ENCODE measurements at places on chromosomes 11 and 22.

DNA sequence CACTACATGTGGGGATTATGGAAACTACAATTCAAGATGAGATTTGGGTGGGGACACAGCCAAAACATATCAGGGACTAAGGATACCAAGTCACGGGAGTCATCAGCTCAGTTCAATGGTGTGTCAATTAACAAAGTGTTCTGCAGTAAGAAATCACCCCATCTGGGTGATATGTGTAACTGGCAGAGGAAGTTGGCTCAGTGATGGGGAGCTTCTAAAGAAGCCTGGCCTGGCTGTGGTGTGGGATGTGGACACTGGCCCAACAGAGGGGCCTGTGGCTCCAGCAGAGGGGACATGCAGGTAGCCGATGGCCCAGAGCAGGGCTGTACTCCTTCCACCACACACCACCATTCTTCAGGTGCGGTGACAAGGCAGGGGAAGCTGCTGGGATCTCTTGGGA, 31.6 kb downstream of the RPS6KA4 start:
- H3K4me3 ChIP-seq: no peak overlapping the region
- no peak overlapping the region for H3K27ac ChIP-seq
- no peak for DNase-seq
- peaks cover 2% of the 10 kb centered on the region for H3K27me3 ChIP-seq
- peaks cover 2% of the 10 kb centered on the region for H3K4me1 ChIP-seq
- no peaks in the 10 kb centered on the region for H3K36me3 ChIP-seq

GRCh38 chr22:29266564-29267461, 968 bp downstream of the RHBDD3 start:
- H3K27ac ChIP-seq: peak overlapping the region; percentile 100
- peaks cover 6% of the 10 kb centered on the region for H3K4me1 ChIP-seq
- no peaks in the 10 kb centered on the region for H3K27me3 ChIP-seq
- H3K4me3 ChIP-seq: peak overlapping the region; percentile 94
- no peak for DNase-seq

GRCh38 chr22:39371732-39372131, 21.9 kb downstream of the SYNGR1 start:
- H3K27ac ChIP-seq: no peak overlapping the region
- no peaks in the 10 kb centered on the region for H3K4me1 ChIP-seq
- no peaks in the 10 kb centered on the region for H3K36me3 ChIP-seq
- no peak for DNase-seq

- peaks cover 30% of the 10 kb centered on the region for H3K27me3 ChIP-seq
- no peak overlapping the region for H3K4me3 ChIP-seq
- no peak overlapping the region for H3K27ac ChIP-seq
Measured at GRCh38 chr11:44326615-44327475, 16.9 kb upstream of the ALX4 start.

DNA sequence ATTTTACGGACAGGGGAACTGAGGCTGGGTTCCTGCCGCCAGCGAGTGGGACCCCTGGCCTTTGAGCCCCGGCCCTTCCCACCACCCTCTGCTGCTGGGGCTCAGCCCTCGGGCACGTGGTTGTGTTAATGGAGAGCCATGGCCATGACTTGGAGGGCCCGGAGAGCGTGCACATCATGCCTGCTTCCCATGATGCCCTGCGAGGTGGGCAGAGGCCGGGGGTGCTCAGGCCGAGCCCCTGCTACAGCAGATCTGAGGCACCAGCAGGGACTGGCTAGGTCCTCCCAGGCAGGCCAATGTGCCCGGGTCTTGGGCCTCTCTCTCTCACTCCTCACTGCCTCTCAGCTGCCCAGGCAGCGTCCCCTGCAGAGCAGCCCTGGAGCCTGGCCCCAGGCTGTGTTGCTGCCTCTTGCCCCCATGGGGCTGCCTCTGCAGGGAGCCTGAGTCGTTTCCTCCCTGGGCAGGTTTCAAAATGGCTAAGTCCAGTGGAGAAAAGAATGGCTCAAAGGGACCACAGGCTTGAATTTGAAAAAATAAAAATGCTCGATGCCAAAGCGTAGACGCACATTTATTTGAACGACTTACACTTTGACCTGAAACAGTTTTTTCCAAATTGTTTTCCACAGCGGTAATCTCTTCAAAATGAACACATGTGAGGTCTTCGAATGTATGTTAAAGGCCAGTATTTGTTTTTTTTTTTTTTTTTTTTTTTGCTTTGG, 72.6 kb upstream of the CLDN5 start:
- H3K36me3 ChIP-seq: no peaks in the 10 kb centered on the region

GRCh38 chr22:49966774-49967705, 6.5 kb downstream of the PIM3 start:
- no peaks in the 10 kb centered on the region for H3K4me1 ChIP-seq
- no peak overlapping the region for H3K4me3 ChIP-seq
- DNase-seq: peak; percentile 52
- no peak overlapping the region for H3K27ac ChIP-seq
- H3K27me3 ChIP-seq: peaks cover 5% of the 10 kb centered on the region

GRCh38 chr11:870127-870413, 27.4 kb downstream of the TSPAN4 start:
- no peaks in the 10 kb centered on the region for H3K27me3 ChIP-seq
- H3K27ac ChIP-seq: no peak overlapping the region
- no peak overlapping the region for H3K4me3 ChIP-seq
- H3K4me1 ChIP-seq: peaks cover 11% of the 10 kb centered on the region

DNA sequence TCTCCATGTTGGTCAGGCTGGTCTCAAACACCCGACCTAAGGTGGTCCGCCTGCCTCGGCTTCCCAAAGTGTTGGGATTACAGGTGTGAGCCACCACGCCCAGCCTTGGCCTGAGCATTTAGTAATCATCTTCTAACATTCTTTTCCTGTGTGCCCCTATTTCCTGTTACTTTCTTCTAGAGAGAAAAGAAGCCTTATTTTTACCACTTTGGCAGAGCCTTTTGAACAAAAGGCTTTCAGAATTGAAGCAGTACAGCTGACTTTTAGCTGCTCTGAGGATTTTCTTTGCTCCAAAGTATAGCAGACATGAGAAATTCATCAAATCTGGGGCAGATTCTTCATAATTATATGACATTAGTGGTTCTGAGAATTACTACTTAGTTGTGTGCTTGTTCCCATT, 13.4 kb downstream of the MORC2 start:
- H3K4me1 ChIP-seq: no peaks in the 10 kb centered on the region
- H3K36me3 ChIP-seq: peaks cover 6% of the 10 kb centered on the region
- H3K27me3 ChIP-seq: no peaks in the 10 kb centered on the region
- no peak for DNase-seq
- no peak overlapping the region for H3K27ac ChIP-seq

- peak; percentile 46 for DNase-seq
- no peaks in the 10 kb centered on the region for H3K4me1 ChIP-seq
- no peaks in the 10 kb centered on the region for H3K36me3 ChIP-seq
- no peak overlapping the region for H3K4me3 ChIP-seq
Measured at GRCh38 chr11:8038393-8038792, 42.6 kb upstream of the TUB start.

- H3K27me3 ChIP-seq: no peaks in the 10 kb centered on the region
- H3K4me3 ChIP-seq: peak overlapping the region; percentile 84
- peak; percentile 72 for DNase-seq
- H3K27ac ChIP-seq: peak overlapping the region; percentile 68
- no peaks in the 10 kb centered on the region for H3K36me3 ChIP-seq
- peaks cover 4% of the 10 kb centered on the region for H3K4me1 ChIP-seq
Measured at GRCh38 chr22:23856721-23857605, 712 bp upstream of the SLC2A11 start.

DNA sequence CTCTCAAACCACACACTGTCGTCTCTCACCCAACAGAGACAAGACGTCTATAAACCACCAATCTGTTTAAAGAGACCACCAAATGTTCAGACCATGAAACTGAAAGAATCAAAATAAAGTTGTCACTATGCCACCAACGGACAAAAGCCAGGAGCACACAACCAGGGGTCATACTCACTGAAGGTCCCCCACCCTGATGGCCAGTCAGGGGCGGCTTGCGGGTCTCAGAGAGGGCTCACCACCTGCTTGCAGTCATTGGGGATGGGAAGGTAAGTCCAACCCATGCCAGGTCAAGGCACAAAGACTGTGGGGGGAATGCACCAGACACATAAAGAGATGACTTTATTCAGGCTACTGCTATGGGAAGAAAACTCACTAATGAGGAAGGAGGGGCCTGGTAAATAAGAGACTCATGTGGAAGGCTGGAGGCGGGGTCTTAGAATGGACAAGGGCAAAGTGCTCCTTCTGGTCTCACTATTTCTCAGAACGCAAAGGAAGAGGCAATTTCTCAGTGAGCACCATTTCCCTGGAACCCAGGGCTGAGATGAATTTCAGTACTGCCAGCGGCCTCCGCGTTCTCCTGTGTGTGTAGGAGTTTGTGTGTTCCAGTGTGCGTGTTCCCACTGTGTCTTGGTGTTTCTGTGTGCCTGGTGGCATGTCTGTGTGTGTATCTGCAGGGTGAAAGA, 17.3 kb downstream of the SCARF2 start:
- DNase-seq: no peak
- no peak overlapping the region for H3K27ac ChIP-seq
- H3K4me1 ChIP-seq: no peaks in the 10 kb centered on the region
- no peak overlapping the region for H3K4me3 ChIP-seq
- H3K36me3 ChIP-seq: no peaks in the 10 kb centered on the region

GRCh38 chr11:75873417-75874221, 58.6 kb downstream of the UVRAG start:
- H3K27ac ChIP-seq: no peak overlapping the region
- H3K36me3 ChIP-seq: no peaks in the 10 kb centered on the region
- H3K4me3 ChIP-seq: no peak overlapping the region
- no peaks in the 10 kb centered on the region for H3K4me1 ChIP-seq
- no peak for DNase-seq

- no peak for DNase-seq
- H3K4me1 ChIP-seq: peaks cover 7% of the 10 kb centered on the region
- peaks cover 3% of the 10 kb centered on the region for H3K27me3 ChIP-seq
- no peak overlapping the region for H3K27ac ChIP-seq
- peaks cover 6% of the 10 kb centered on the region for H3K36me3 ChIP-seq
Measured at GRCh38 chr11:64238999-64239398, 1.9 kb upstream of the FKBP2 start.

DNA sequence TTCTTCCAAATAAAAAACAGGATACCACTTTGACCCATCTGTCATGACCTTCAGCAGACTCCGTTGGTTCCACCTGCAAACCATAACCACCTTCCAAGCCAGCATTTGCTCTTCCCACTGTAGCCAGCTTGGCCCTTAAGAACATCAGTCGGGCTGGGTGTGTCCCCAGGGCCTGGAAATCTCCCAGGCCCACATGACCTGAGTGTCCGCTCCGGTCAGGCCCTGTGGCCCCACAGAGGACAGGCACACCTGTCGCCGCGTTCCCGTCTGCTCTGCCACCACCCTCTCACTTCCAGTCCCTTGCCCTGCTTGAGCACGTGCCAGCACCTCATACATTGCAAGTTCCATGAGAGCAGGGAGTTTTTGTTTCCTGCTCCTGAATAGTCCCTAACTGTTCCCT, 65.7 kb upstream of the PITPNB start:
- DNase-seq: peak; percentile 37
- no peak overlapping the region for H3K4me3 ChIP-seq
- no peaks in the 10 kb centered on the region for H3K27me3 ChIP-seq
- peaks cover 5% of the 10 kb centered on the region for H3K4me1 ChIP-seq
- H3K36me3 ChIP-seq: no peaks in the 10 kb centered on the region

DNA sequence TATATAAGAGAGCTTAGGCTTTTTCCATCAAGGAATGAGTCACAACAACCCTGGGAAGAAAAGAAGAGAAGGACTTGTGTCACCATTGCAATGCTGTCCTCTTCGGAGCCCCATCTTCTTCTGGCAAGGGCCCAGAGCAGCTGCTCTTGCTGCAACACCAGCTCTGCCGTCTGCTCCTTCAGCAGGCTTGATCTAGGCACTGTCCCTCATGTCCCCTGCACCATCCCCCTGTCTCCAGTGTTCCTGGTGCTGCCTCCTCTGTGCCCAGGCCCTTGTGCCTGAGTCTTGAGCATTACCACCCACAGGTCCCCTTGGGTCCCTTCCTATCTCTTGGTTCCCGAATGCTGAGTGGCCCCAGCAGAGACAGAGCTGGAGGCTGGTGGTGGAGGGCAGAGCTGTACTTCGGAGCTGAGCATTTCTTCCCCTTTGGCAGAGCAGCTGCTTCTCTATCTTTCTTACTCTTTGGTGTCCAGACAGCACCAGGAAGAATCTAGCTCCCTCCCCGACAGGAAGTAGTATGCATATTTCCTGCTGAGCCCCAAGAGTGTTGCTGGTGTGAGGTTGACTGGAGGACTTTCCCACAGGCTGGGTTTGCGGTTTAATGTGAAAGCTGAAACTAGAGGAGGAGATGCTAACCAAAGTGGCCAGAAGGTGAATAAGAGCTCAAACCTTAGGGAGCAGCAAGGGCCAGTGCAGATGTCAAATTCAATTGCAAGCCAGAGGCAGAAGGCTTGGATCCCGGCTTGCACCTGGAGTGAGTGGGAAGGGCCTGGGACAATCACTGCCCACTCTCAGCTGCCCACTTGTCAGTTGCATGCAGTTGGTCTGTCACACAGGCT, 27.8 kb downstream of the WEE1 start:
- no peaks in the 10 kb centered on the region for H3K36me3 ChIP-seq
- peaks cover 10% of the 10 kb centered on the region for H3K4me1 ChIP-seq
- H3K27ac ChIP-seq: no peak overlapping the region

DNA sequence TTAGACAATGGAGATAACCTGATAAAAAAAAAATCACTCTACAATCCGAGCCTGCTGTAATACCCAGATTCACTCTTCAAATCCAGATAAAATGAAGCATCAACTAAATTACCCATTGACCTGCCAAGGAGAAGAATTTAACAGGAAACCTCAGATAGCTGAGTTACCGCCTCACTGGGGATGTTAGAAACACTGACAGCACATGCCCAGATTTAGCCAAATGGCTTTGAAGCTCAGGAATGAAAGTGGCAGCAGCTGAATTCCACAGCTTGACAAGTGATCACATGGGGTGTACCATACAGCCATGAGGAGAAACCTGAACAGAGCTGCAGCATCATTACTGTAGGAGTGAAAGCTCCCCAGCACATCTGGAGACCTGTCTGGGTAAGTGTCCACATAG, 807.6 kb downstream of the DLG2 start:
- H3K4me3 ChIP-seq: no peak overlapping the region
- H3K36me3 ChIP-seq: no peaks in the 10 kb centered on the region
- H3K4me1 ChIP-seq: no peaks in the 10 kb centered on the region
- no peak overlapping the region for H3K27ac ChIP-seq

GRCh38 chr11:133509924-133510697, 22.2 kb downstream of the OPCML start:
- H3K27me3 ChIP-seq: peaks cover 7% of the 10 kb centered on the region
- peaks cover 19% of the 10 kb centered on the region for H3K4me1 ChIP-seq
- H3K27ac ChIP-seq: no peak overlapping the region
- no peaks in the 10 kb centered on the region for H3K36me3 ChIP-seq
- DNase-seq: peak; percentile 53

- H3K36me3 ChIP-seq: no peaks in the 10 kb centered on the region
- H3K27me3 ChIP-seq: no peaks in the 10 kb centered on the region
- H3K27ac ChIP-seq: no peak overlapping the region
- no peak for DNase-seq
- H3K4me1 ChIP-seq: peaks cover 35% of the 10 kb centered on the region
Measured at GRCh38 chr22:40210818-40211217, 33.1 kb downstream of the TNRC6B start.

DNA sequence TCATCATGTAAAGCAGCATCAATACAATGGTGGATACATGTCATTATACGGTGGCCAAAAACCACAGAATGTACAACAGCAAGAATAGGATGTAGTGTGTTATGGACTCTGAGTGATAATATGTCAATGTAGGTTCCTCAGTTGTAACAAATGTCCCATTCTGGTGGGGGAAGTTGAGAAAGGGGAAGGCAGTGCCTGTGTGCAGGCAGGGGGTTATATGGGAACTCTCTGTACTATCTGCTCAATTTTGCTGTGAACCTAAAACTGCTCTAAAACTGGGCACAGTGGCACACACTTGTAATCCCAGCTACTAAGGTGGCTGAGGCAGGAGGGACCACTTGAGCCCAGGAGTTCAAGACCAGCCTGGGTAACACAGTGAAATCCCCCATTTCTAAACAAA, 5.9 kb downstream of the CHKA start:
- DNase-seq: no peak
- H3K27me3 ChIP-seq: no peaks in the 10 kb centered on the region
- no peak overlapping the region for H3K4me3 ChIP-seq
